ENCODE measurements at places on chromosomes 2 and 18.

DNA sequence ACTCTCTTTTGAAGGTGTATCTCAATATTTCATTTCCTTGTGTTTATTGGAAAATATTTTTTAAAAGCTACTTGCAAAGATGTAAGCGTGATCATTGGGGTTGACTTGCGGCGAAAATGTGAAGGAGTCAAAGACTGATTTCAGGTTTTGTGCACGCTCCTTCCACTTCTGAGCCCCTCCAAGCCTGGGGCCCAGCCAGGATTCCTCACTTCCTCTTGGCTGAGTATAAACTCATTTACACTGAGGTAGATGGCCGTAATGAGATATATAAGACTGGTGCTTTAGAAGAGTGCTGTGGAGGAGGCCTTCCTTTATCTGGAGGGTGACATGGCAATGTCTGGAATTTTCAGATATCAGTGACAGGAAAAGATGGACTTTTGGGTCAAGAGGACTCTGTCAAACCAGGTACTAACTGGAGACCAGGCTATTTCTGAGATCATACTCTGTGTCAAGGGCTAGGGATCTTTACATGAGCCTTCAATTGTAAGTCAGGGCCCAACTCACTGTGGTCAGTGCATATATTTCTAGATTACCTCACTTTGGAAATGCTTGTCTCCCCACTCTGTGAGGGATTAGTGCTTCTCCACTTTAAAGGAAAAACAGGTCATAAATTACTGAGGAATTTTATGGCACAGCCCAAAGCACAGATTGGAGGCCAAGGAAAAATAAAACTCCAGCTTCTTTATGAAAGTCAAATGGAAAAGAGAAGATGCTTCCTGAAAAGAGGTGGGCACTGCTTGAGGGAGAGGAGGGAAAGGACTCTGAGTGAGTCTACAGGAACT, 22.8 kb downstream of the PRKCE start:
- DNase-seq: no peak

GRCh38 chr2:180962727-180963314, 17.6 kb upstream of the UBE2E3 start:
- DNase-seq: no peak

DNA sequence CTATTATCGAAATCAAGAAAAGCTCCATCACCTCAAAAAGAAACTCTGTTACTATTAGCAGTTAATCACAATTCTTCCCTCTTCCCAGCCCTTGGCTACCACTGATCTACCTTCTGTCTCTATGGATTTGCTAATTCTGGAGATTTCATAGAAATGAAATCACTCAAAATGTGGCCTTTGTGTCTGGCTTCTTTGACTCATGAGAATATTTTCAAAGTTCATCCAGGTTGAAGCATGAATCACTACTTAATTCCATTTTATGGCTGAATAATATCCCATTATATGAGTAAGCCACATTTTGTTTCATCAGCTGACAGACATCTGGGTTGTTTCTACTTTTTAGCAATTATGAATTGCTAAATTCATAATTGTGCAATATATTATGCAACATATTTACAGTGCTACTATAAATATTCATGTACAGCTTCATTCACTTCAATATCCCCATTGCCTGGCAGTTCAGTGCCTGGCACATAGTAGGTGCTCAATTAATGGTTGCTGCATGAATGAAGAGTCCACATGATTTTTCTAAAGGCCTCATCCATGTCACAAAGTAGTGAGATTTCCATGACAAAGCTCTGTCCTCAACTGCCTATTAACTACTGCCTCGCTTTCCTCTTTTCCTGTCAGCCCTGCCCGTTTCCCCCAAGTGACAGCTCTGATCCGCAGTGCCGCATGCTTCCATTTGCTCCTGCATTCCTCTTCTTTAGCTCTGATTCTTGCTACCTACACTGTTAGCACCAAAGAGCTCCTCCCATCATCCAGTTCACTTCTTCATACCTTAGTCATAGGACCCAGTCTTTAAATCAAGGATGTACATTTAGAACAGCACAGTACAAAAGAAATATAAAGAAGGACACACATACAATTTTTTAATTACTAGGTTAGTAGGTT, 32.8 kb downstream of the CCDC93 start:
- DNase-seq: no peak

GRCh38 chr18:46250084-46250811, 146.1 kb downstream of the HAUS1 start:
- DNase-seq: peak; percentile 49

DNA sequence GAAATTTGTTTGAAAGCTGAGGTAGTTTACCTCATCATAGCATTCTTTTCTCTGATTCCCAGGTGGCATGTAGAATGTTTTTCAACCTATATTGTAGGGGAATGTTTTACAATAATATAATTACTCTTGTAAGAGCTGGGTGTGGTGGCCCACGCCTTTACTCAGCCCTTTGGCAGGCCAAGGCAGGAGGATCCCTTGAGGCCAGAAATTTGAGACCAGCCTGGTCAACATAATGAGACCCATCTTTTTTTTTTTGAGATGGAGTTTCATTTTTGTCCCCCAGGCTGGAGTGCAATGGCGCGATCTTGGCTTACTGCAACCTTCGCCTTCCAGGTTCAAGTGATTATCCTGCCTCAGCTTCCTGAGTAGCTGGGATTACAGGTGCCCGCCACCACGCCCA, 3.6 kb downstream of the USP39 start:
- DNase-seq: no peak

DNA sequence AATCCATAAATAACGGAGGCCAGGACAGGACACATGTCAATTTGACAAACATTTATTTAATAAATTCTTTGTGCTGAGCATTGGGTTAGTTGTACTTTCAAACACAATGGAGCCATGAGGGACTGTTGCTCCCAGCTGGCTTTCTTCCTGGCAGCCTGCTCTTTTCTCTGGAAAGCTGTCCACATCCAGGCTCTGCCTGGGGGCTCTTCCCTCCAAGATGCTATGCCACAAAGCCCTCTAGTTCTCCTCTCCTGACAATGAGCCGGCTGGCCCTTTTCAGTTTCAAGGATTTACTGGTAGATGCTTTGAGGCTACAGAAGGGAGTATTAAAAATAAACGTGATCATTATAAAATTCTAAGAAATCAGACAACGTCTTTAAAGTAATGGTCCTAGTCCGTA, 44.1 kb upstream of the SLC14A2 start:
- no peak for DNase-seq

GRCh38 chr2:207869784-207870778, 100.4 kb upstream of the FZD5 start:
- DNase-seq: no peak

DNA sequence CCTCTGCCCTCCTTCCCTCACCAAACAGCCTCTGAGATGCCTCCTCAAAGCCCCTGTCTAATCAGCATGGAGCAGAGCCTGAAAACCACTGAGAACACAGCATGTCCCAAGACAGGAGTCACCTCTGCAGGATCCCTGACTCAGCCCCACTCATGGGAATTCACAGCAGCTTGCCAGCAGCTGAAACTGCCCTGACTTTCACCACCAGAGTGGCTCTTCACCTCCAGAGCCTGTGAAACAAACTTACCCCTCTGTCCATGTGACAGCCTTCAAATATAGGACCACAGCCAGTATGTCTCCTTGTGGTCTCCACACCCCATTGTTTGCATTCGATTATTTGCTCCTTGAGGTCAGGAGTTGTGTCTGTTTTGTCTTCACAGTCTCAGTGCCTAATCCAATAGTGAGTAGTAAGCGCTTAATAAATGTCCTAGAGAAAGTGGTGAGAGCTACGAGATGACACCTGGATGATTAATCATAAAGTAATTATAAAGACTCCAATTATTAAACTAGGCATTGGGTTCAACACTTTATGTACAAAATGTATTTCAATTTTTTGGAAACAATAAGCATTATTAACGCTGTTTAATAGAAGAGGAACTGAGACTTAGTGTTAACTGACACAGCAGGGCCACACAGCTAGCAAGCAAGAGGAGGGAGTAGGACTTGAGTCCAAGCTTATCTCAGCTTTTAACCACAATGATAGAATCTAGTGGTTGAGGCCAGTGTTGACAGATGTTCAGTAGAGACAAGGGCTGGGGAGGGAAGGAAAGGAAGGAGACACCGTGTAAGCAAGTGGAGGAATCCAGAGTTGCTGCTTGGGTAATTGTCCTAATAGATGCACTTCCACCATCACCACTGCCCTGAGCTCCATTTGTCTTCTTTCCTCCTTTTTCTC, 358.7 kb upstream of the TNP1 start:
- no peak for DNase-seq

All from T-cell (primary cell).